ENCODE measurements at places on chromosomes 1 and 21. TPM values are rescaled to one million over a fixed set of nuclear protein-coding genes. Genes with fewer than 3 reads are reported as not detected.

UTS2 gene
- total RNA-seq, result not detected

CCDC17 gene
- total RNA-seq, result 1.3 TPM

GBP2 gene
- 59.9 TPM for total RNA-seq

GRCh38 chr1:220889333-220889732, 10.1 kb downstream of the HLX start:
- no peak for DNase-seq

DNA sequence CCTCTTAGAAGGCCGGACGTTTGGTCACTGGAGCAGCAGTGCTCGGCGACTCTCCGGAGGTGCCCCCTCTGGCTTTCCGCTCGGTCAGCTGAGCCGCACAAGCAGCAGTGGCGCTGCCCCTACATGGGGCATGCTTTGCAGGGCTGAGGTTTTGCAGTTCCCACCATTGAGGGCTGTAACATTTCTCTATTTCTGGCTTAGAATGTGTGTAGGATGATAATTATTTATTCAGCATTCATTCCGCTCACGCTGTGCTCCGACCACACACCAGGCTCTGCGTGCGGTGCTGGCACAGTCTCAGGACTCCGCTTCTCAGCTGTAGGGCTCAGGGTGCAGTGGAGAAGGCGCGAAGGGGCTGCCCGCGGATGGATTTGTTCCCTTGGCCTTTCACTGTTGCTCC, 119.5 kb downstream of the PCBP3 start:
- DNase-seq, result no peak

DNA sequence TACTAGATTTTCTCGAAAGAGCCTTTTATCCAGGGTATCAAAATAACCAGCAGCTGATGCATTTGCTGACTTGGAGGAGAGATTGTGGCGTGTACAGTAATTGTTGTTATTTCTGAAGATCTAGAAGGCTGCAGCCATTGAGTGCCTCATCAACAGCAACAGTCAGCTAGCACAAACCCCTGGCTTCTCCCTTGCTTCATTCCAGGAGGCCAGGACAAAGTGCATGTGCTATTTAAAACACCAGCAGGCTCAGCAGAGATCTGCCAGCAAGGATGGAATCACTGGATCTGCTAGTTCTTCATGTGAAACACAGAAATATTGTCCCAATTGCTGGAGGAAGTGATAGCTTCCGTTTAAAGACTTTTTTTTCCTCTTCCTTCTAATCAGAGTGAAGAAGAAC, 2.8 kb upstream of the NGF start:
- DNase-seq, result no peak

DNA sequence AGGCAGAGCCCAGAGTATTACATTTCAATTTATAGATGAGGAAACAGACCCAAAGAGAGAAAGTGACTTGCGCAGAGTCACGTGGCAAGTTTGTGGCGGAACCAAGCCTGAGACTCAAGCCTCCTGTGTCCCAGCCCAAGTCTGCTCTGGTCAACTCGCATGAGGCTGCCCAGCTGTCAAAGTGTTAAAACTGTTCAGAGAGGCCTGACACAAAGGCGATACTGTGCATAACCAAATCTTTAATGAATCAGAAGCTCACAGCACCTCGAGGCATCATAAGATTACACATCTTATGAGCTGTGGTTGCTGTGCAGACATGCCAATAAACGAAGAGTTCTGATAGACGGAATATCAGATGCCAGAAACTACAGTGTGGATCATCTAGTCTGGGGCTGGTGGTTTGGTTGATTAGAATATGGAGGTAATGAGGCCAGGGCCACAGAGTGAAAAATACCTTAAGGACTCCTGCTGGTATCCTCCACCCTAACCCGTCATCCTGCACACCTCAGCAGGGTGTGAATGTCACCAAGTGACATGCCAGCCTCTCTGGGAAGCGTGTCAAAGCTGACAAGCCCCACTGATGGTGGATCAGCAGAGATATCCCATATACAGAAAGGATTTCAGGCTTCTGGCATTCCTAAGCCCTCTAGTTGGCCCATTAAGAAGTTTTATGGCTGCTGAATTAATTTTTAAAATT, 42.2 kb downstream of the TNNT2 start:
- DNase-seq, result no peak

Measured in fibroblast of villous mesenchyme (primary cell).